ENCODE measurements at places on chromosomes 5 and 9.

DNA sequence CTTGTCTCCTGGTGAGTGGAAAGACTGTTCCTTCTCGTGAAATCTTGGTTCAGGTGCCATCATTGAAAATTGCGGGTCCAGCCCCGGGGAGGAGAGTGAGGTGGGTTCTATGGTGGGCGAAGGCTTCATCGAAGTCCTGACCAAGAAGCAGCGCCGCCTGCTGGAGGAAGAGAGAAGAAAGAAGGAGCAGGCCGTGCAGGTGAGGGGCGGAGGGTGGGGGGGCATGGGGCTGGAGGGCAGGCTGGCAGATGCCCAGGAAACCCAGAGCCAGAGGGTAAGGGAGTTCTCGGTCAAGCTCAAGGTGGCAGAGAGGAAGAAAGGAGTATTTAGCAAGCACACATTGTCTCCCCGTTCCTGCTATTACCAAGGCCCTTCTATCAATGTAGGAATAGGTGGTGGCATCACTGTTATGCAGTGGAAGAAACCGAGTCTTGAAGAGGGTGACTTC lies 24.3 kb upstream of the POMT1 start:
- DNase-seq, result no peak

DNA sequence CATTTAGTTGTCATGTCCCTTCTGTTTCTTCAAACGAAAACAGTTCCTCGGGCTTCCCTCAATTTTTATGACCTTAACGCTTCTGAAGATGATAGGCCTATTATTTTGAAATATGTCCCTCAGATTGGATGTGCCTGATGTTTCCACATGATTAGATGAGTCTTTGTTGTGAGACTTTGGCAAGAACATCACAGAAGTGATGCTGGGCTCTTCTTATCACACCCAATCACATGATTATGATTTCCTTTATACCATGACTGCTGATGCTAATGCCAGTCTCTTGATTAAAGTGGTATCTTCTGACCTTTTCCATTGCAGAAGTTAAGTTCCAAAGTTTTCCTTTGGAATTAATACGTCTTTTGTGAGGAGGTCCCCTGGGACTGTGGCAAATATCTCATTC lies 175.7 kb downstream of the SAXO1 start:
- DNase-seq, result no peak

GRCh38 chr5:95959051-95959887 lies 2.4 kb downstream of the ELL2 start:
- DNase-seq, result no peak

DNA sequence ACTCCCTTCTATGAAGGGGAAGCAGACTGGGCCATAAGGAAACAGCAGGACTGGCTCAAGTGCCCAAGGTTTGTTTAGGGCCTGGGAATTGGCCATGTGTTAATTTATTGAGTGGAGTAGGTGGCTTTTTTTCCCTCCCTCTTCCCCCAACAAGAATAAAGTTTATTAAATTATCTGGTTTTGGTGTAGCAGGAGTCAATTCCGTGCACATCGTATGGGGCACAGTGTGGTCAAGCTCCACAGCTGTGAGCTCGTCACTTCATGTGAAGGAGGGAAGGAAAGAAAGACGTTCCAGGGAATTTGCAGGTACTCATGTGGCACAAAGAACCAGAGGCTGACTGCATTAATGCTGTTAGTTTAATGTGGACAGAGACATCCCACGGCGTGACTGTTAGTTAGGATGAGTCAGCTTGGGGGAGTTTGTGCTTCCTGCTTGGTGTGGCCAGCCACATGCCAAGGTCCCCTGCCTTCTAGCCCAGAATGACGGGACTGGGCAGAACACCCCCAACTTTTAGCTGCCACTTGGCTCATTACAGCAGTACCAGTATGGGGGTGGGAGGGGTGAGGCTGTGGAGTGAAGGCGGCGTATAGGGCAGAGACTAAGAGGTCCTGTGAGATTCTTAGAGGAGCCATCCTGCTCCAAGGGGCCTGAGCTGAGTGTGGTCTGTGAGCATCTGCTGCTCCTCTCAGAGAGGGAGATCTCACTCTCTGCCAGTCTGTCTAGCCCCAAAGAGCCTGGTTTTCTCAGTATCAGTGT lies 33.2 kb downstream of the CSF1R start:
- DNase-seq, result no peak

DNA sequence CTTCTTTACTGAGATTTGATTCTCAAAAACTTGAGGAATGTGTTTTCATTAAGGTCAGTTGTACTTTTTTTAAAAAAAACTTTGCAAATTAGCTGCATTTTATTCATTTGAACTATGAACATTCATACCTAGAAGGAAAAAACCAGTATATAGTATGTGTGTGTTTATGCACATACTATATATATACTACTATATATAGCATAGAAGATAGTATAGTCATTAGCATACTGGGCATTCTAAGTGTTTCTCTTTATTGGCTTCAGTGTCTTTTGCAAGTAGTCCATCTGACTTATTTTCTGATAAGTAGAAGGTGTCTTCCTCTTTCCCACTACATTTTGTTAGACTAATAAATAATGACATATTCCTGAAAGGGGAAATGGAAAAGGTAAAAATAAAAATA lies 33.0 kb downstream of the ELOVL7 start:
- no peak for DNase-seq

- DNase-seq, result no peak
Observed at GRCh38 chr5:43634621-43635020, 31.6 kb downstream of the NNT start.

DNA sequence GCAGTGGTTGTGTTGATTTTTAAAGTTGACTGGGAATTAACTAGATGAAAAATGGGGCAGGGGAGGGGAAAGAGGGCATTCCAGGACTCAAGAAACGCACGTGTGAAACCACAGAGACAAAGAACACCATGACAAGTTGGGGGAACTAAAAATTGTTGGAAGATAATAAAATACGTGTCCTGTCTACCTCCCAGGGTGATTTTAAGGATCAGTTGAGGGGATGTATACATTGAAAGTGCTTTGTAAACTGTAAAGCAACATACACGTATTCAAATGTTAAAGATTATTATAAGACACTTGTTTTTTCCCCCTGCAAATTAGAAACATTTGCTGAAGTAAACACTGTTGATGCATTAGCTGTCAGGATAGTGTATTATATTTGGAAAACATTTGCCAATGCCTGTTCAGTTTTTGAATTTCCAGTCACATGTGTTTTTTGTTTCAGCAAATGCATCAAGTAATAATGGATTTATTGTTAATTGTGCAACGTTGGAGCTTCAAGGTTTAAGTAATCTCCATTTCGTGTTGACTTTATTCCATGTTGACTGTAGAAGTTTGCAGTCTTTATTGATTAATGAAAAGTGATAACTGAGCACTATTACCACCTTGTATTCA lies 412.7 kb downstream of the ACTL7B start:
- no peak for DNase-seq

- no peak for DNase-seq
Observed at GRCh38 chr5:135576075-135576599, 2.7 kb downstream of the CXCL14 start.

- DNase-seq, result no peak
Observed at GRCh38 chr9:126527109-126527825, 86.5 kb upstream of the LMX1B start.

DNA sequence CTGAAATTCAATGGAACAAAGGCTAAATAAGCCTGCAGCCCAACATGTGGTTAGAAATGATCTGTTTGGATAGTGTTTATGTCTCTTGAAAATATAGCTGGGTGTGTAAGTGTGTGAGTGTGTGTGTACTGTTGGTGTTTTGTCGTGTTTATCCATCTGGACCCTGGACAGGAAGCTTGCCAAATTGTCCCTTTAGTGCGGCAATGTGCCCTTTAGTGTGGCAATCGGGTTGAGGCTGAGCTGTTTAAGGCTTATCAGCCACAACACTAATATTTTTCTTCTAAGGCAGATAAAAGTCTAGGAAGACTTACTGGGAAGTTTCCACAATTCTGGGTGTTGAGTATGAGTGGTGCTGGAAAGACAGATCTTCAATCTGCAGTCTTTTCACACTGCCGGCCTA lies 180.2 kb downstream of the YTHDC2 start:
- DNase-seq, result no peak

Measured in Right ventricle myocardium inferior (tissue), 1 donor.